ENCODE measurements at places on chromosomes 16 and 17.

DNA sequence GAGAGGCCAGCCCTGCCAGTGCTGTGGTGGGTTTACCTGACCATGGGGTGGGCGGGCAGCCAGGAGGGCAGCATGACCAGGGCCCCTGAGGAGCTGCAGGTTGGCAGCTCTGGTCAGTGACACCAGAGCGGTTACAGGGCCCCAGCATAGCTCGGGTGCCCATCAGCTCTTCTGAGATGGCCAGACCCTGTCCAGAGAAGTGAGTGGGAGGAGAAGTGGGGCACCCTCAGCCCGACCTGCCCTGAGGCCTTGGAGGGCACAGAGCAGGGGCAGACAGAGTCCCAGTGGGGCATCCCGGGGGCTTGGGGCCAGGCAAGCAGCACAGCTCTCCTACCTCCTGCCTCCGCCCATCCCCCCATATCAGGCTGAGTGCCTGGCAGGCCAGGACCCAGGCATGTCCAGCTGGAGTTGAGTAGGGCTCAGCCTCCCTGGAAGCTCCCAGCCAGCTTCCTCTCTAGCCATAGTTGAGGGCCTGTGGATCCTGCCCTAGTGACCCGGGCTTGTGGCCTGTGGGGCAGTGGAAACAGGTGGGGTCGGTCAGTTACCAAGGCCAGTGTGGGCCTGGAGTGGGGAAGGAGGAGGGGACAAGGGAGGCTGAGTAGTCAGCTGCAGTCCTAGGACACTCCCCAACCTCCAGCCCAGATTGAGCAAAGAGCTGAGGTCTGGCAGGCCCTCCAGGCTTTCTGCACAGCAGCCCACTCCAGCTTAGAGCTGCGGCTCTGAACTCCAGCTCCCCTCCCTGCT lies 83.5 kb downstream of the AMFR start:
- no peak for DNase-seq

DNA sequence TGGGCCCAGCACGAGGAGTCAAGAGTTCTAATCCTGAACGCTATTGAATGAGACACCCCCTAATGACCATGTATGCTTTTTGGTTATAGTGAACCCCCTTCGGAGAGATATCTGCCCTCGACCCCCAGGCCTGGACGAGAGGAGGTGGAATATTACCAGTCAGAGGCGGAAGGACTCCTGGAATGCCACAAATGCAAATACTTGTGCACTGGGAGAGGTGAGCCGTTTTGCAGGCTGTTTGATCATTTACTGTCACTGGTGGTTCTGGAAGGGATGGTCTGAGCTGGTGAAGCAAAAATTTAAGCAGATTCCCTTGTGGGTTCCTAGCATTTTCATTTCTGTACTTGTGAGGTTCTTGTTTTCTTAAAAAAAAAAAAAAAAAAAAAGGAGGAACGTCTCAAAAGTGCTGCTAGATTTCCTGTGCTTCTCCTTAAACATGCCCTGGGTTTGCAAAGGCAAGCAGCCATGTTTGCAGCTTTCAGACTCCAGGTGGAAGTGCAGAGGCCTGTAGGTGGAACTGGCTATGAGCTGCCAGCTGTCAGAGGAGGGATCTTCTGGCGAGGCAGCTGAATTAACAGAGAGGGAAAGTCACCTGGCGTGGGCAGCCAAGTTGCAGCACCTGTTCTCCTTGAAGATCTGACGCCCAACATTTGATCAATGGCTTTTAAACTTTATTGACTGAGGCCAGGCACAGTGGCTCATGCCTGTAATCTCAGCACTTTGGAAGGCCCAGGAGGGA lies 3.5 kb downstream of the MARVELD3 start:
- DNase-seq, result no peak

DNA sequence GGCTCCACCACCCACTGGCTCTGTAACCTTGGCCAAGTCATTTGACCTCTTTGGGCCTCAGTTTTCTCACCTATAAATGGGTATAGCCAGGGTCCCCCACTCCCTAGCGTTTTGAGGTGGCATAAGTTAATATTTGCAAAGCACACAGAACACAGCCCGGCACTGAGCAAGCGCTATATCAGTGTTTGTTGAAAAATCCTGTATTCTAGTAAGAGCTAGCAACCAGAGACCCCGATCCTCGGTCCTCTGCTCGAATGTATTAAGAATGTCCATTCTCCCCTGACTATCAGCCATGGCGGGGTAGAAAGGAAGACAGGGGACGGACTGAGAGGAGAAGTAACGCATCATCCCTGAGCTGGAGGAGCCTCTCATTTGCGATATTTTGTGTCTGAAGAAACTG lies 131.2 kb downstream of the IRF8 start:
- no peak for DNase-seq

GRCh38 chr17:48025904-48026501 lies 11.6 kb downstream of the COPZ2 start:
- DNase-seq, result no peak

GRCh38 chr16:76201385-76201784 lies 75.8 kb upstream of the CNTNAP4 start:
- no peak for DNase-seq

DNA sequence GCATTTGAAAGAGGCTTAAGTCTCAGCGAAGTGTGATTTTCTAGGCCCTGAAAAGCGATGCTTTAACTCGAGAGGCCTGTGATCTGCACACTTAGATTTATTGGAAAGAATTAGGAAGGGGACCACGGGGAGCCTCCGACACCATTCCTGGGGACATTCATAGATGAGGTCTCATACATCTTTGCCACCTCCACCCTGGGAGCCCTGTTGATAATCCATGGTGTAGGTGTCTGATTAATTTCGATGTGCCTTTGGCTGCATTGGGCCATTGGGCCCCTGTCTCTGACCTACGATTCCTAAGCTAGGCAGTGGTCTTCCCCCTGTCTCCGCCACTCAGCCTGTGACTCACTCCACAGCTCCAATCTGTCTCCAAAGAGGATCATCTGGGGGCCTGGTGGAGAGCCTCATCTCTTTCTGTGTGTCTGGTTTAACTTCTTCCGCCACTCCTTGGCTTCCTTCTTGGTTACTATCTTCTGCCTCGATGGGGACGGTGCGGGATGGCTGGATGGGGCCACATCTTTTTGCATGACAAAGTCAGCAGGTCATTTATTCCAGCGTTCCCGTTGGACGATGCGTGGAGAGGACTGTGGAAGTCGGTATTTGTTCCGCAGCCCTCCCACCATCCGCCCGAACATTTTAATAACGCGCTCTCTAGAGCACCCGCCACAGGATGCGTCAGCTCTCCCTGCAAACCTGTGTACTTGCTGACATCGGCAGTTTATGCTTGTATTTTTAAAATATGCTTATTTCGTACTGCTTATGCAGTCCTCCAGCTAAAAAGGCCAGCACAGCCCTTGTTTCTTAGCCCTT lies 109.3 kb downstream of the IRX3 start:
- no peak for DNase-seq

DNA sequence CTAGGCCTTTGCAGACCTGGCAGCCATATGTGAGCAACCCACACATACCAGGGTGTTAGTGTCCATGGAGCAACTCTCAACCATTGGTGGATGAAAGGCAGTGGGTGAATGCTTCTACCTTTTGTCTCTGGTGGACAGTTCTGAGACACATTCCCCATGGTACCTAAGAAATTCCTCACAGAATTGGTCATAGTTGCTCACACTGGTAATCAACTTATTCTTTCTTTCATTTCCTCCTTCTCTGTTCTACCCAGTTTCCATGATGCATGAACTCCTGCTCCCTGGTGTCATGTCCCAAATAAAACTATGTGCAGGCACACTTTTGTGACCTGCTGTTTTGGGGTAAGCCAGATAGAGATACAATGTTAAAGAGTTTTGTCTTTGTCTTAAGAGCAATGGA lies 33.2 kb upstream of the MPHOSPH6 start:
- no peak for DNase-seq

DNA sequence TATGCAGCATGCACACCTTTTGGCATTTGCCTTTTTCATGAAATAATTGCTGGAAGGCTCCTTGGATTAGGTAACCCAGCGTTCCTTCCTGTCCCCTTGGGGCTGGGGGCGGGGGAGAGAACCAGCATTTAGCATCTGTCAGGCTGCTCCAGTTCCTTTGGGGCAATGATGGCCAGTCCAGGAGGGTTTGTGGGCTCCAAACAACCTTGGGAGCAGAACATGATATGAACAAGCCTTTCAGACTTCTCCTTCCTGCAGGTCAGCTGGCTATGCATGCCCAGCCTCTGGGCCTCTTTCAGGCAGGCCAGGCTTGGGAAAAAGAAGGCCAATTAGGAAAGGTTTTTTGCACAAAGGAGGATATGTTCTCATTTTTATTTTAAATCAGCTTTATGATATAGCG lies 1.1 kb upstream of the SMTNL2 start:
- no peak for DNase-seq

GRCh38 chr16:75108792-75109731 lies 7.5 kb downstream of the LDHD start:
- peak; percentile 76 for DNase-seq

DNA sequence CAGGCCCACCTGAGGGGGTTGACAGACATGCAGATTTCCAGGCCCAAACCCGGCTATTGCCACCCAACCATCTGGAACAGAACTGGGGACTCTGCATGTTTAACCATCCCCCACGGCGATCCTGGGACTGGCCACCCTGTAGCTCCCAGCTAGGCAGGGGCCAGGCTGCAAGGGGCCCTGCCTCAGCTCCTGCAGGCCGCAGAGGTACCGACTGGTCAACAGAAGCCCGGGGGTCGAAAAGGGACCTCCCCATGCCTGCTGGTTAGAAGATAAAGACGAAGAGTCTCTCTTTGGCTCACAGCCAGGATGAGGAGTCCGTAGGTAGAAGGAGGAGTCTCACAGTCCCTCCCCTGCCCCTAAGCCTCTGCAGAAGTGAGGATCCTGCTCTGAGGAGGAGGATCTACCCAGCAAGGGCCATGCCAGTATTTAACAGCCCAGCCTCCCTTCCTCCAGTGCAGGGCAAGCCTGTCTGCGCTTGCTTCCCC lies 223.4 kb upstream of the TNRC6C start:
- no peak for DNase-seq

DNA sequence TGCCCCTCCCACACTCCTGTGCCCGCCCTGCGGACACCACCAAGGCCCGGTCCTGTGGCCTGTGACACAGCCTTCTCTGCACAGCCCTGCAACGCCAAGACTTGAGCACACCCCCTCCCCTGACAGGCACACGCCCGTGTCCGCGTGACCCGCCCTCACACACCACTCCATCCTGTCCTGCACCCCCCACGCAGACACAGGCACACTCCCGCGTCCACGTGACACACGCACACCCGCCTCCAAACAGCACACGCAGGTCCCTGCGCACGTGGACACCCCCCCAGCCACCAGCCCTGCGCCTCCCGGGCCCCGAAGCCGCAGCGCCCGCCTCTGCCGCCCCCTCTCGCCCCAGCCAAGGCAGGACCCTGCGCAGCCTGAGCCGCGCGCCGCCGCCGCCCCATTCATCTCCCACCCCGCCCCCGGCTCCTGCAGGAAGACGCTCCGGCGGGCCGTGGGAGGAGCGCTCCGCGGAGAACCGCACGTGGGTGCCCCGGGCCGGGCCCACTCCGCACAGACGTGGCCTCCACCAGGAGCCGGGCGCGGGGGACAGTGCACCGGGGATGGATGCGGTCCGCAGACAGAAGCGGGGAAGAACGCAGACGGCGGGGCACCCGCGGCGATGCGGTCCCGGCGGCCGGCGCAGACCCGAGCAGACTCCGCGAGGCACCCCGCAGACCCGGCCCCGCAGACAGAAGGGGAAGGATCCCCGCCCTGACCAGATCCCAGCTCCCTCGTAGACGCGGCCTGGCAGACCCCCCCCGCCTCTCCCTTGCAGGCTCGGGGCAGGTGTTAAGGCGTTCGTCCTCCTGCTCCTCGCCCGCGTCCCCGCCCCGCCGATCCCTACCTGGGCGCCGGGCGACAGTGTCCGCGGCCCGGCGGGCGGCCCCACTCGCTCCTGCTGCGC lies 506 bp downstream of the CAMKK1 start:
- no peak for DNase-seq

GRCh38 chr17:79066963-79067362 lies 7.7 kb upstream of the ENGASE start:
- no peak for DNase-seq

DNA sequence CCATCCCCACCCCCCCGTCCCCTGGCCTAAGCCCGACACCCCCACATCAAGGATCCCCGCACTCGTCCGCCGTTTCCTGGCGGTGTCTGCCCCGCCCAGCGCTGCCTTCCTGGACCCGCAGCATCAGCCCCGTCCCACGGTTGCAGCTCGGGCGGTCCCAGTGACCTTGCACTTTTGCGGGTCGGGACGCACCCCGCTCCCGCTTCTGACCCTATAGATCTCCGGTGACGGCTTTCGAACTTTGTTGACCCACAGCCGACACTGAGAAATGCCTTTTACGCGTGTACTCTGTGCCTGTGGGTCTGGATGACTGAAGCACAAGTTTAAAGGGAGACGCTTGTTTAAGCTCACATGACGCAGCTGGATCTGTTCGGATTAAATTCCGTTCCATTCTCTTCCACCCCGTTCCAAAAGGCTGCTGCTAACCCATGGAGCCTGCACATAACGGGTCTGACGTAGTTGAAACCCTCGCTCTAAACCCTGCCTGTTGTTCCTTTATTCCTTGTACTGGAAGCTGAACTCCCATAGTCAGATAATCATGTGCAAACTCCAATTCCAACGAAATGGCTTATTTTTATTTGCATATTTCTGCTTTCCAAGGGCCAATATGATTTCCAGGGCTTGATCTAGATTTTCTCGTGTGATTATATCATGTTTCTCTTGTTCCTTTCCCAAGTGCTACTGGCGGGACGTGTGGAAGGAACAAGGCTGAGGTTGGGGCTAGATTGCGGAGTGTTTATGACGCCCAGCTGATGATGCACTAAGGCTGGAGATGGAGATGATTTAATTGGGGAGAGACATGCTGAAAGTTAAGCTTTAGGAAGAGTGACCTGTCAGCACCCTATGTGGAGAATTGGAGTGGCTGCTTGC lies 834 bp downstream of the FLYWCH1 start:
- peak; percentile 21 for DNase-seq

DNA sequence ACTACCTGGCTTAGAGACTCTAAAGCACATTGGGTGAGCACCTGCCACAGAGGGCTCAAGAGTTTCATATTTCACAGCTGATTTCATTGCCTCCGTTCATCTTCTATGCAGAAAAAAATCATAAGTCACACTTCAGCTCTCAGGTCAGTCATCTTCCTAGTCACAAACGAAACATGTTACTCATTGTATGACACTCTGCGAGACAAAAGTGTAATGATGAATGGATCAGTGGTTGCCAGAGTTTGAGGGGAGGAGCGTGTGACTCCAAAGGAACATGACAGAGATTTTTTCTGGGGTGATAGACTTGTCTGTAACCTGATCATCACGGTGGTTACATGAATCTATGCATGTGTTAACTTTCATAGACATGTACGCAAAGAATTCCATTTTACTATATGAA lies 195.2 kb upstream of the CNTNAP4 start:
- no peak for DNase-seq

Data from smooth muscle cell of the brain vasculature (primary cell).